GM19239 (cell line): ENCODE measurements at places on chromosomes 2 and 18.

GRCh38 chr2:175039490-175039889 lies 34.3 kb upstream of the CHN1 start:
- no peak for DNase-seq

DNA sequence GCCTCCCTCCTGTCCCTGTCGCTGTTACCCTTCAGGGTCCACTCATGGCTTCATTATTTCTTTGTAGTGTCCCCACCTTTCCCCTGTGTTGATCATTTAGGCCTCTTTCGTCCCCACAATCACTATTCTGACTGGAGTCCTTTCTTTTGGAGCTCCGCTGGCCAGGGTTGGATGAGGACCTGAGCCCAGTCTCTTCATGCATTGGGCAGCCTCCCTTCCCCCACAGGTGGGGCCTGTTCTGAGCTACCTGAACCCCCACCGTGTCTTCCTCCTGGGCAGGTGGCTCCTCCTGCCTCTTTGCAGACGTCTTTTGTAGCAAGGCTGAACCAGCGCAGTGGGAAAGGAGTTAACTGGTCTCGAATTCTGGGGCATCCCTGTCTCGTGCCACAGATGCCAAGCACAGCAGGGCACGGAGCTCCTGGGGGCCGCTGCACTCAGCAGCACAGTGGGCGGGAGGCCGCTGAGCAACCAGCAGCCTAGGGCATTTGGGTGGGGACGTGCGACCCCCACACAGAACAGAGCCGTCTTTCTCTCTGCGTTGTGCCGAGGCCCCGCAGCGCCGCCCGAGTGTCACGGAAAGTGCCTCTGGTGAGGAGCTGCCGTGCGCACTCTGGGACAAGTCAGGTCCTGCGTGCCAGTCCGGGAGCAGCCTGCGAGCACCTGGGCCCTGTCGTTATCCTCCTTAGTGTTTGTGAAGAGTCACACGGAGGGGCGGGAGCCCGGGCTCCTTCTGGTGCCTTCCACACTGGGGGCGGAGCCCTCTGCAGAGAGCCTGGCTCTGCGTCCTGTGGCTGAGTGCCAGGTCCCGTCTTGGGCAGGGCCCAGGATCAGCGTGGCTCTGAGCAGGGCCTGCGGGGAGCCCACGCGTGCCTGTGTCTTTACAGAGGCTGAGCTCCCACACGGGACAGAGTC lies 130.1 kb downstream of the NFATC1 start:
- DNase-seq: no peak

DNA sequence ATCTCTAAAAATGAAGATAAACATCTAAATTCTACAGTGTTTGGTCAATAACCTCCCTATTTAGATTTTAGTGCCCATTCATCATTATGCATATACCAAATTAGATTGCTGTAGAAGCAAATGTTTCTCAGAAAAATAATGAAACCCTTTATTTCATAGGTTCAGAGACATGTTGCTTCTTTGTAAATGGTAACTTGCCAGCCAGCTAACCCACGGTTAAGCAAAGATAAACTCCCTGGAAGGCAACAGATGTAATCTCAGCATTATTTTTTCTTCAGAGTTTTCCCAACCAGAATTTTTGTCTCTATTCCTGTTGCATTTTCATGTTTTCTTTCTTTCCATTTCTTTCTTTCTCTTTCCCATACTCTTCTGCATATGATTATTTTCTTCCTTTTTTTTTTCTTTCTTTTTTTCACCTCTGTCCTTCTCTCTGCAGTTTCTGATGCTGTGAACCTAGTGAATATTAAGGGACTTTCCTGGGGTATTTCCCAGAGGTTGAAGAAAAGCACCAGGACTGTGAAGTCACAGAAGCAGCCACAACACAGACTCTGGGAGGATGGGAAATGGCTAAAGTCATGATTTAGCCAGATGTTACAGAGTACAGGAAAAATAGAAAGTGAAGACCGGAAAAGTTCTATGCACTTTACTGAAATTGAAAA lies 50.0 kb upstream of the DSG1 start:
- no peak for DNase-seq

- DNase-seq: no peak
Observed at GRCh38 chr2:30984148-30984547, 154.1 kb downstream of the GALNT14 start.

DNA sequence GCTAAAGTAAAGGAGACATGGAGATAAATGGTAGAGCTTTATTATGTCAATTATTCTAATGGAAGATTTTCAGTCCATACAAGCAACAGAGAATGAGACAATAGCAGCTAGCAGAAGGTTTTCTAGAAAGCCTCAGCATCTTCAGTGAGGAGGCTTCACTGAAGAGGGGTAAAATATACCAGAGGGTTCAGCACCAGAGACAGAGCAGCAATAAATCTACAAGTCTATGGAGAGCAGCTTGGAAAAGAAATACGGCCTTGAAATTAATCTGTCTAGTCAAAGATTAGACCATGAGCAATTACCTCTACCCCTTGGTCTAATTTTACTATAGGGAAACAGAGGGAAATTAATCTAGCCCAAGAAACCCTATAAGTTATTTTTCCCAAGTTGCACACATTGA lies 185.7 kb upstream of the CRIM1 start:
- no peak for DNase-seq

- no peak for DNase-seq
Observed at GRCh38 chr2:34004936-34005335, 405.8 kb upstream of the FAM98A start.

- no peak for DNase-seq
Observed at GRCh38 chr18:54672846-54673475, 81.9 kb downstream of the DYNAP start.

DNA sequence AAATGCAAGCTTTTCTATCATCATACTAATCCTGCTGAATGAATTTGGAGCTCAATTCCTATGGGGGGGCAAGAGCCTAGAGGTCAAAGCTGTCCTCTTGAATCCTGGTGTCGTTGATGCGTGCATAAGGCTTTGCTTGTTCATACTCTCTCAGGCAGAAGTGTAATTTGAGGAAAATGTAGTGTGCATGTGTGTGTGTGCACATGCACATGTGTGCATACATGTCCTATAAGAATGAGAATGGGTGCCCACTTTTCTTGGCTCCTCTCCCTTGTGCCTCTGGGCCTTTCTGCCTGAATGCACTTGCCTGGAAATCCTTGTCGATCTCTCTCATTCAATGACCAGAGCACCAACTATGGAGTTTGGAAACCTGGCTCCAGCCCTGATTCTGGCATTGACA lies 28.5 kb upstream of the C18orf32 start:
- no peak for DNase-seq

DNA sequence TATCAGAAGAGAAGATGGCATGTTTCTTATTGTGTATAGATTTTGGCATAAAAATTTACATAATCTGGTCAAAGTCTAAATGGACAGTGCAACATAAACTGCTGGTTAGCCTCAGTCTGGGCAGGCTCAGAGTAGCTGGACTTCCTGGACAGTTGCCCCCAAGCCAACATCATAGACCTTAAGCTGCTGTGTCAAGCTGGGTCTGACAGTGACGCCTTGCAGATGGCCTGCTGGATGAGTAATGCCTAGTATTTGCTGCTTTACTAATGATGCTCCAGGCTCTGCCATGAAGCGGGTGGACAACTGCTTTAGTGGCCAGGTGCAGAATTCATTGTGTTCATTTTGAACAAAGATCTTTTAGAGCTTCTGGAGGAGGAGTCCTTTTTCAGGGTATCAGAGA lies 603.7 kb upstream of the ZEB2 start:
- no peak for DNase-seq

GRCh38 chr2:148303161-148303560 lies 282.3 kb downstream of the MBD5 start:
- no peak for DNase-seq

GRCh38 chr2:46446871-46447568 lies 32.3 kb upstream of the TMEM247 start:
- DNase-seq: no peak

DNA sequence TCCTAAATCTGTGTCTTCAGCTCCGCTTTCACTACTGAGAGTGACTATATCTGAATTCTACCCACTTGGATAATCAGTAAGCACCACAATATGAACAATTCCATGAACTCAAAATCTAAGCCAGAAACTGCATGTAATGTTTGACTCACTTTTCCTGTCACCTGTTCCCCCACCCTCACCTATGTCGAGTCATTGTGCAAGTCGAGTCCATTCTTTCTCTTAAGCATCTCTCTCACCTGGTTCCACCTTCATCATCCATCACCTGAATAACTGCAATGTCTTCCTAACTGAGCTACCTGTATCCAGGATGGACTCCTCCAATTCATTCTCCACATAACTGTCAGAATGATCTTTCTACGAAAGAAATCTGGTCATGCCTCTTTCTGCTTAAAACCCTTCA lies 58.2 kb downstream of the PPP1R1C start:
- no peak for DNase-seq

DNA sequence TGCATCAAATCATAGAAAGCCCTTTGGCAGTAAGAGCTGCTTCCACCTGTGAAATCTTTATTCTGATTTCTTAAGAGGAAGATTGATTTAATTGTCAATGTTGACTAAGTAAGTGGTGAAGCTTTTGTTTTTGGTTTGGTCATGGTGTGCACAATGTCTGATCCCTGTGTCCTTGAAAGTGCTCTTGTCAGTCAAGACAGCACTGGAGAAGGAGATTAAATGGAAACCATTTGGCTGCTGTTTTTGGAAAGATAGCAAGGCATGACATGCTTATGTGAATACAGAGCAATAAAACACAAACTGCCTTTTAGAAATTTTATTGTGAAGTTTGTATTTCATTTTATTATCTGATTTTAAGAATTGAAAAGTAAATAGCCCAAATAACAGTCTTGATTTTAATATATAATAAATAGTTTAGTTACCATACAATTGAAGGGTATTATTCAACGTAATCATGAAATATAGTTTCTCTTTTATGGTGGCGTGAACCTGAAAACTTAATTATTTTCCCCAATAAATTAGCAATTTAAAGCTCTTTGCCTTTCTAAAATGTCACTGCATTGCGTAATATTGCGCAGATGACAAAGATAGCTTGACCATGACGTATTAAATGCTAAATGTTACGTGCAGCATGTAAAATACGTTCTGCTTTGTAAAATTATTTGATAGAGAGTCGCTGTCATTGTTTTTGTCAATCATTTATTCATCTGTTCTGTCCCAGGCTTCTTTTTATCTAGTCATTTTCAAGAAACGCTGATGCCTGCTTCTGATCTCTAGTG lies 69.0 kb downstream of the GULP1 start:
- no peak for DNase-seq

- DNase-seq: no peak
Observed at GRCh38 chr2:226087051-226087450, 687.5 kb downstream of the NYAP2 start.

DNA sequence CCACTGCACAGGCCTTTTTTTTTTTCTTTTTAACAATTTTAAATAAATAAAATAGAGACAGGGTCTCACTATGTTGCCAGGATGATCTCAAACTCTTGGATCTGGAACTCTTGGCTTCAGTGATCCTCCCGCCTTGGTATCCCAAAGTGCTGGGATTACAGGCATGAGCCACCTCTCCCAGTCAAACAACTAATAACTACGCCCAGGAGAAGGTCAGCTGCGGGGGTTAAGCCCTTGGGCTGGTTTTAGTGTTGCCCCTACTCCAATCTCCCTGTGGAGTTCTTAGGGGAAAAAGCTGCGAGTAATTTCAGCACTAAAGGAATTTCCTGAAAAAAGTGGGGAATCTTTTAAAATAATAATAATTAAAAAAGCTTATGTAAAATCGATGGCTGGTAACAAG lies 96.4 kb upstream of the XPO1 start:
- no peak for DNase-seq

GRCh38 chr2:53127061-53127650 lies 640.4 kb upstream of the CHAC2 start:
- DNase-seq: no peak

DNA sequence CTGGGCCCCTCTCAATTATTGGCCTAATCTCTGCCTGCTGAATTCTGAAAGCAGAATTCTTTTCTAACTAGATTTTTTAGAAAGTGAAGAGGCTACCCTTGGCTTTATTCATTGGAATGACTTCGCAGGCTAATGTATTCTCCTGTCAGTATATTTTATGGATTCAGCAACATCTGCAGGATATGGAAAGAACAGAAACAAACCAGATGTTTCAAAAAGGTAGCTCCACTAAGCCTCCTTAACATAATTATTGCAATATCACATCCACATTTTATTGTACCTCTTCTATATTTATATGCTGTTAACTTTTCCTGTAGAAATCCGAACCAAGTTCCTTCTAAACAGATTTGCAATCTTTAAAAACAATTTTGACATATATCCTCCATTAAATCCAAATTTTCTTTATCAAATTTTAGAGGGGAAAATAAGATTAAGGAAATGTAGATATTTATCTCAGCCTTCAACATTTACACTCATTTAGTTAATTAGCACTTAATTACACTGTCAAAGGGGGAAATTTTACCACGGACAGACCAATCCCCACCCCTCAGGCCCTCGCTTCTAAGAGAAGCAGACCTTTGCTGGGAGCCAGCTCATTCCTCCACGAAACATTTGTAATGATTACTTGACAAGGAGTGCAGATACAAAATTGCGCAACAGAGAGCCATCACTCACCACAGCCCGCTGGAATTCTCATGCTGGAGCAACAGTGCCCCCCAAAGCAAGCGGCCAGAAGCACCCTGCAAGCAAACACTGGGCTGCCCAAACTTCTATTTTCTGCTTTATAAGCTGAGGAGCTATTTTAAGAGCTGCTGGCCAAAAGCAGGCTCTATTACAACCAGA lies 253.4 kb downstream of the ETAA1 start:
- DNase-seq: no peak
